NCI-H2081 treated with DMSO at 0.1 percent for 48 hours (cell line): ENCODE measurements at places on chromosomes 2 and 18.

DNA sequence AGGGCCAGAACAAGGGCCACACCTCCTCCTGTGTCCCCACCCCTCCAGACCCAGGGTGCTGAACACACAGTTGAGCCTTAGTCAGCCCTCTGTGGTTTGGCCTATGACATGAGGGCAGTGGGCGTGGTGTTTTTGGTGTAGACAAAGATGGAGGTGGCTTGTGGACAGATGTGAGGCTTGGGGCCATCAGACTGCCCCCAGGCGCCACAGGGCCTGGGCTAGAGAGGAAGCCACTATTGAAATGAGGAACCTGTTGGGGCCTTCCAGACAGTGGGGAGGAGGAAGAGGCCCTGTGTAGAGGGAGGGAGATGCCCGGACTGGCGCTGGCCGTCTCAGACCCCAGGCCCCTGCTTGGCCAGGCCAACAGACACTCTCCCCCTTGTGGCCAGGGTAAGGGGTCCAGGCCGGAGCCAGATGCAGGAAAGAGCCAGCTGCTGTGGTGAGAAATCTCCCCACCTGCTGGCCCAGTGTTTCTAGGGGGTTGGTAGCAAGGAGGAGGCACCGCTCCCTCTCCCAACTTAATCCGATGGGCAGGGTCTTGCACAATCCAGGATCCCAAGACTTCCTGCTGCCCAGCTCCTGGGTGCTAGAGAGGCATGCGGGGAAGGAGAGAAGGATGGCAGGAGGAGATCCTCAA, 53.8 kb downstream of the SMAD7 start:
- no peak for DNase-seq

GRCh38 chr2:120515759-120516678, 170.1 kb downstream of the INHBB start:
- no peak for DNase-seq

- no peak for DNase-seq
Observed at GRCh38 chr2:43491065-43491639, 104.7 kb downstream of the THADA start.

GRCh38 chr2:63661076-63661475, 72.3 kb downstream of the MDH1 start:
- no peak for DNase-seq

DNA sequence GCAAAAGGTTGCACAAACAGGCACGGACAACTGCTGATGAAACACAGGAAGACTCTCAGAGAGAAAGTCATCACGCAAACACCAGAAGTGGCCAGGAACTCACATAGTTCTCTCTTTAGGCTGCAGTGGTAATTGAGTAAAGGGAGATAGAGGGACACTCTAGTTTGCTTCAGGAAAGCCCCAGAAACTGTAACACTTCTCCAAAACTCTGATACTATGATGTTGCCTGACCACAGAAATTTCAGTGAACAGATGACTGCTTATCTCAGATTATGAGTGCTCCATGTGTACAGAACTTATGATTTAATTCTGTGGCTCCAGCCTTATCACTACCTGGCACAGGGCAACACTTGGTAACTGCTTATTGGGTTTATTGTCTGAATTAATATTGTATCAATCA, 311.5 kb upstream of the GYPC start:
- no peak for DNase-seq

DNA sequence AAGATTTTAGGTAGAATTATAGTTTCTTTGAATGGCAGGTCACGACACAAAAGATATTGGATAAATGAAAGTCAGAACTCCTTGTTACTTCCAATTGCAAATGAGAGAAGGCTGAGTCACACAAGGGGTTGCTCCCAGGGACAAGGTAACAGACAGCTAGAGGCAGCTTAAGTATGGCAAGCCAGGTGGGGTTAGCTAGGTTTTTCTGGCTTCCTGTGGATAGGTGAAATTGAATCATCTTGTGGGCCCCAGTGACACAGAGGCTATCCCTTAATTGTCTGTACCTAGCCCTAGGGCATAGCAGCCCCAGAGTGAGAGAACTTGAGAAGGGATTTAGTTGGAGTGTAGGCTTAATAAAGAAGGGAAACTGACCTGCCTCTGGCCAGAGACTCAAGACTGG, 407.7 kb upstream of the SLC8A1 start:
- no peak for DNase-seq

DNA sequence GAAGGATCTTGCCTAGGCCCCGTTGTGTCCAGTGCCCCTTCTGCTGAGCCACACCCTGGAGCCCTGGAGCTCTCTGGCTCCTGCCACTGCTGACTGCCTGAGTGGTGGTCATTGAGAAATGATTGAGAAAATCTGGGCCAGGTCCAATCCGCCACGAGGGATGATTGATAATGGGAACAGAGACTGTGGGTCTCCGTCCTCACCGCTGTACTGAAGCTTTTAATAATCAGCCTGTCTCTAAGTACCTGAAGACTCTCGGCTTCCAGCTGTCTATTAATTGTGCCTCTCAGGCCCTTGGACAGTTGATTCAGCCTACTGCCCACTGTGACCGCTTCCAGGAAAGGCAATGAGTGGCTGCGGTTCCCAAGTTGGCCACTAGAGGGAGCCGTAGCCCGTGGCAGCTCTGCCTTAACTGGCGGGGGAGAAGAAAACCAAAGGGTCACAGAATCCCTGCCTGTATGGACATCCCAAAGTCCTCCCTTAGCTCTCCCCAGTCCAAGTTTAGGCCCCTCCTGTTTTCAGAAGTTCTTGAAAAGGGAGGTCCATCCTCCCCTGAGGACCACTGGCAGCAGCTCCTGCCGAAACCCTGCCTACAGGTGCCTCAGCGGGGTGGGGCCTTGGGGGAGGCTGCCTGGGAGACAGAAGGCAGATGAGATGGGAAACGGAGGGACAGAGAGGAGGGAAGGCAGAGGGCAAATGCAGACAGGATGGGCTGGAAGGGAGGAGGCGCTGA, 213.6 kb downstream of the TNS1 start:
- DNase-seq: no peak

DNA sequence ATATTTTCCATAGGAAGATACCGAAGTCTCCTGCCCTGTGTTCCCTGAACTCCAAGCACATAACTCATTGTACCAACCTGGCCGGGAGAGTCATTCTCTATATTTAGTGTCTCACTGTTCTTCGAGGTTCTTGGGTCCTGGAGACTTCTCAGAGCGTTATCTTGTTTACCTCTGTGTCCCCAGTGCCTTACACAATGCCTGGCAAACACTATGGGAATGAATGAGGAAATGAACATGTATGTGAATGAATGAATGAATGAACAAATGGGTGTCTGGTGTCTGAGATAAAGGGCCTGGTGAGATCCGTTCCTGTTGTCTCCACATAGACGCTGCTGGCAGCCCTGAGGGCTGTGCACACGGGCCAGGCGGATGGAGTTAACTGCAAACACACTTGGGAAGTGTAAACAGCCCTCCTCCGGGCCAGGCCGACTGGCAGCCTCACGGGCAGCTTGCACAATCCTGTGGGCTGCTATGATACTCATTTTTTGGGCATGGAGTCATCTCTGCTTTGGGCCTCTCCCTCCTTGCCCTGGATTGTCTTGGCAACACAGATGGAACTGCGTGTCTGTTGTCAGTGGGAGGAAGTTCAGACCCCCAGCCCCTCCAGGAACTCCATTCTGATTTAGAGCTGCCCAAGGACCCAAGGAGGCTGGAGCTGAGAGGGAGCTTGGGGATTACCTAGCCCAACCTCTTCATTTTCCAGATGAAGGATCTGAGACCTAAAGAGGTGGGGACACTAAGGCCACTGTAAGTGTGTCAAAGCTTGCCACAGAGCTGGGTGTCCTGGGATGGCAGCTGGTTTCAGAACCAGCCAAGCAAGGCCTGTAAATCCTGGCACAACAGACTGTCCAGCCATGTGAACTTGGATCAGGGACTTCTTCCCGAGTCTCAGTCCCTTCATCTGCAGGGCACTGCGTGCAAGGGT, 124.4 kb downstream of the INHBB start:
- DNase-seq: no peak

DNA sequence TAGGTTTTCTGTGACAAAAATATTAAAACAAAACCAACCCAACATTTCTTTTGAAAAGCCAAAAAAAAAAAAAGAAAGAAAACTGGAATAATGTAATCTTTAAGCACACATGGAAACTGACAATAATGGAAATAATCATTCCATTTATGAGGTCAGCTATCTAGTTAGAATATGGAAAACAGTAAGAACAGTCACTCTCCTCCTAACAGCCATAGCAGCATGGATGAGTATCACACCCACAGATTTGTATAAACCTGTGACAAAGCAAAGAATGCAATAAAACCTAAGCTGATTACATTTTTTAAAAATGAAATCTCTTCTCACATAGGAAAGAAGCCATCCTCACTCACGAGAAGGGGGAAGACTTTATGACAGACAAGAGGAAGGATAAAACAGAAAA, 437.8 kb downstream of the NYAP2 start:
- DNase-seq: no peak

DNA sequence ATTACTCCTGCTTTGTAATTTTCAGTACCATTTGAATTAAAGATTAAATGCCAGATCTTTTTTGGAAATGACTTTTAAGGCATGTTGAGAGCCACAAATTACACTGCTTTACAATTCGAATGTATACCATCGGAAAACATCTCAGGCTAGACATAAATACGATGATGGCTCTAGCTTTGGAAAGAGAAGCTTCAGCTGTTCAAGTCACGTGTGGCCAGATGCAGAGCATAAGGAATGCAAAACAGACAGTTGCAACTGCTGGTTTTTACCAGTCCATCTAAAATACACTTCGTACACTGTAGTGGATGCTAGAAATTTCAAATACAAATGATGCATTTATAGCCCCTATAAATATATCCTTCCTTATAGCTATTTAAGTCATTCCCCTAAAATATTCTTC, 8.0 kb downstream of the ZNF516 start:
- no peak for DNase-seq

DNA sequence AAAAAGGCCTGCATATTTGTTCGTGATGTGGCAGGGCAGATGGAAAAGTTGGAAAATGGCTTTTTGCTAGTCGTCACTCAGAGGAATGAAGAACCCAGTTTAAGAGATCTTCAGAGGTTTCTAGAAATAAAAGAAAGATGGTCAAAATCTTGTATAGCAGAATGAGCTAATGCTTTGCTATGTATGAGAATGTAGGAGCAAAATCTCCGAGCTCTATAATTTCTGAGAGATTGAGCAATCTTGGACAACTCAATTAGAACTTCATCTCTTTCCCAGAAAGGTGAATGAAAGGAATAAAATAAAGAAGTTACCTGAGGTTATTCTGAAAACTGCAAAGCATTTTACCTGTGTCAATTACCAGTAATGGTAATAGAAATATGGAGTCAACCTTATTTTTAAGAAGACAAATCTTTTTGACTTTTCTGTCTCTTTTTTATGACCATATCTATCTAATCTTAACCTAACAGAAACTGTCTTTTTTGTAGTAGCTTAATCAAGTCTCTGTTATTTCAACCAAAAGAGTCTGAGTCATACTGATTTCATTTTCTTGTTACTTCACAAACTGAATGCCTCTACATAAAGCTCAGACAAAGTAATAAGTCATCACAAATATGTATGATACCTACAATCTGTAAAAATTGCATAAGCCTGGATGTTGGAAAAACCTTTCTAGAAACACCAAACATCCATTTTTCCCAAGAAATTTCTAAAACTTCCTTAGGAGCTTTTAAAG, 32.5 kb downstream of the CCDC68 start:
- DNase-seq: no peak

DNA sequence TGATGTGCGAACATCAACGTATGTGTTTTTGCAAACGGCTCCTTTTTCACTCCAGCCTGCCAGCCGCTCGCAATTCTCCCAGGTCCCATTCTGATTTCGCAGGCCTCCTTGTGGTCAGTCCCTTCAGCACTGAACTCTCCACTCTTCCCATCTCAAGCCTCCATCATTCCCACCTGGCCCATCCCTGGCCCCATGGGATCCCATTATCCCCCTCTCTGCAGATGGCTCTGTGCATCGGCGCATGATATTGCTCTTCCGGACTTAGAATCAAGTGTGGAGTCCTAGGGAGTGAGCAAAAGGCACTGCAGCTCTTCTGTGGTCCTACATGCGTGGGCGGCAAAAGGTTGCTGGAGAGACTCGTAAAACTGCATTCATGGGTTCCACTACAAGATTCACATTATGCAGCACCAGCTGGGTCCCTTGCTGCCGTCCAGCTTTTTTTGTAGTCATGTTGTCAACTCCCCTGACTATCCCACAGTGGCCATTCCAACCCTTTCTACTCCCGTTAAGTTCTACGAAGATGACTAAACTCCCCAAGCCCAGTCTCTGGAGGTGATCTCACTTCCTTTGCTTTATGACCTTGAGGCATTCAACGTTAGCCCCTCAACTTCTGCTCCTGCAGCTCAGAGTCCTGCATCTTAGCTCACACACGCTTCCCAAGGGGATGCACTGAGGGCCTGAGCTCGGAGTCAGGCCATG, 125.3 kb upstream of the NRP2 start:
- no peak for DNase-seq

DNA sequence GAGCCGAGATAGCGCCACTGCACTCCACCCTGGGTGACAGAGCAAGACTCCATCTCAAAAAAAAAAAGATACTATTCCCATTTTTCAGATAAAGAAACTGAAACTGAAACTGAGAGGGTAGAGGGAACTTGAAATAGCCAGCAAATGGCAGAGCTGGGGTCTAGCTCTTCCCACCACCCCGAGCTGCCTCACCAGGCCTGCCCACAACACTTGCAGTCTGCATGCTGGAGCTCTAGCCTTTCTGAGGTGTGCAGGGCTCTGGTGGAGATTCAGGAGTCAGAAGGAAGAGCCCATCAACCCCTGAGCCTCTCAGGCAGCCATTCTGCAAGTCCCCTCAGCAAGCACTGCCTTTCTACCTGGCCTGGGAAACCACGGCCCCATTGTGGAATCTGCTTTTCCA, 14.3 kb downstream of the EDAR start:
- no peak for DNase-seq
